NCI-H774 (cell line): ENCODE measurements at places on chromosomes 5 and 9.

- DNase-seq = no peak
Observed at GRCh38 chr9:106798016-106798799, 64.8 kb upstream of the ZNF462 start.

DNA sequence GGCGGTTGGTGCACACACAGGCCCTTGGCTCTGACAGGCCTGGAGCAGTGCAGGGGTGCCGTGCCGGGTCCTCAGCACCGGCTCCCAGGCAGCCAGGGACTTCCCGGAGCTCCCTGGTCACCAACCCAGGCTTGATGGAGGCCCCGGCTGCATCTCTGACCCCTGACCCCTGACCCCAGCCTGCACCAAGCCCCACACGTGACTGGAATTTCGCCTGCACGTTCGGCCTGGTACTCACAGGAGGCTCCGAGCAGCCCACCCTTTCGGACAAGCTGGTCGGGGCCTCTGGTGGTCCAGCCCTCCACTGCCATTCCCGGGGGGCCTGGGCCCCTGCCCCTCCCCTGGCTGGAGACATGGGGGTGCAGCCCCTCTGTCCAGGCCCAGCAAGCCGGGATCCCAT is 25.4 kb upstream of the UBAC1 start:
- DNase-seq = no peak

GRCh38 chr9:20377790-20378189 is 244.5 kb downstream of the MLLT3 start:
- DNase-seq = no peak

- no peak for DNase-seq
Observed at GRCh38 chr5:11494340-11494739, 409.9 kb downstream of the CTNND2 start.
